ENCODE measurements at places on chromosomes 4 and X.

DNA sequence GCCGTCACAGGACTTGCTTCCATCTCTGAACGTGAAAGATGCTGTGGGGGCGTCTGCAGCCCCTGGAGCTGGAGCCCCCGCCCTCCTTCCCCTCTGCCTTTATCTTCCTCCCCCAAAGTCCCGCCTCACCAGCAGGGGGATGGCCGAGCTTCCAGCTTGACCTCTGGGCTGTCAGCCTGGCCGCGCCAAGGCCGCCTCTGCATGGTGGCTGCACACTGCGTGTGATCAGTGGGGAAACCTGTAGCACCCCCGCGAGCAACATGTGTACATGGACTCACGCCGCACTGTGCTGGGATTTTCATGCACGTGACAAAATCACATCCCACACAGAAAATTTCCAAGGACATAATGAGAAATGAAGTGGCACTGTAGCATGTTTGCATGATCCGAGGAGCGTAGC is 26.5 kb upstream of the PSAPL1 start:
- DNase-seq: no peak

GRCh38 chrX:9997041-9997440 is 29.9 kb downstream of the CLDN34 start:
- no peak for DNase-seq

DNA sequence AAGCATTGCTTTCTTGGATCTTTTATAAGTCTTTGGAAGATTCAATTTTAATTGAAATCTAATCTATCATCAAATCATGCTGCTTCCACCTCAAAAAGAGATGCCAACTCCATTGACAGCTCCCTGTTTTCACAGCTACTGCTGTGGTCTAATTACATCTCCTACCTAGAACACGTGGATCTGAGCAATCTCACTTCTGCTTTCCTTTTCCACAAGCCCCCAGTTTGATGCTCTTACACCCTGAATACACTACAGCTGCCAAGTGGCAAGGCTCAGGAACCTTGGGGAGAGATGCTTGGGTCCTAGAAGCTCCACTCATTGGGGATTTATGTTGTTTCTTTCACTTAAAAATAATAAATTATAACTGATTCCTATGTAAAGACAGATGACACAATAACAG is 172.0 kb downstream of the CFAP299 start:
- no peak for DNase-seq

- no peak for DNase-seq
Observed at GRCh38 chr4:98377559-98377958, 116.4 kb downstream of the RAP1GDS1 start.

GRCh38 chrX:1248331-1249061 is 20.1 kb upstream of the CSF2RA start:
- no peak for DNase-seq

- DNase-seq: no peak
Observed at GRCh38 chr4:54384563-54384962, 155.5 kb downstream of the PDGFRA start.

- no peak for DNase-seq
Observed at GRCh38 chr4:102037566-102037965, 247.0 kb downstream of the BANK1 start.

GRCh38 chr4:66777097-66777496 is 768.2 kb downstream of the CENPC start:
- no peak for DNase-seq

- DNase-seq: no peak
Observed at GRCh38 chr4:20857081-20857480, 156.8 kb downstream of the PACRGL start.

GRCh38 chrX:46381630-46382029 is 163.6 kb downstream of the ZNF674 start:
- no peak for DNase-seq
